ENCODE measurements at places on chromosomes 1 and 21.

- DNase-seq, result no peak
Measured at GRCh38 chr1:7644961-7645750, 125.9 kb upstream of the VAMP3 start.

- DNase-seq, result no peak
Measured at GRCh38 chr1:234108921-234109320, 204.4 kb downstream of the SLC35F3 start.

- DNase-seq, result no peak
Measured at GRCh38 chr1:6106321-6106731, 60.6 kb downstream of the KCNAB2 start.

DNA sequence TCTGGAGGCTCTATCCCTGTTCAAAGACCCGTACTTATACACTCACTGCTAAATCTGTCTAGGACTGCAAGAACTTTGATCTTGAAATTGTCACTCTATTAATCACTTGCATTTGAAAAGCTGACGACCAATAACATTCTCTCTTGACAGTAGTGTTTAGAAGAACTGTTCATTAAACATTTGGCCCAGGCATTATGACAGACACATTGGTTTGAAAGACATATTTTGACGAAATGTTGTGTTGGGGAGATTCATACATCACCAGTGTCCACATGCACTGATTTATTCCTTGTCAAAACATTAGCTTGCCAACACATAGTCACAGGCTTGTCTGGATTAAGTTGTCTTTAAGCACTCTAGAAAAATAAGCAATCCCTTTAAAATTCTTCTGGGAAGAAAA is 951.3 kb downstream of the ADGRL2 start:
- no peak for DNase-seq

DNA sequence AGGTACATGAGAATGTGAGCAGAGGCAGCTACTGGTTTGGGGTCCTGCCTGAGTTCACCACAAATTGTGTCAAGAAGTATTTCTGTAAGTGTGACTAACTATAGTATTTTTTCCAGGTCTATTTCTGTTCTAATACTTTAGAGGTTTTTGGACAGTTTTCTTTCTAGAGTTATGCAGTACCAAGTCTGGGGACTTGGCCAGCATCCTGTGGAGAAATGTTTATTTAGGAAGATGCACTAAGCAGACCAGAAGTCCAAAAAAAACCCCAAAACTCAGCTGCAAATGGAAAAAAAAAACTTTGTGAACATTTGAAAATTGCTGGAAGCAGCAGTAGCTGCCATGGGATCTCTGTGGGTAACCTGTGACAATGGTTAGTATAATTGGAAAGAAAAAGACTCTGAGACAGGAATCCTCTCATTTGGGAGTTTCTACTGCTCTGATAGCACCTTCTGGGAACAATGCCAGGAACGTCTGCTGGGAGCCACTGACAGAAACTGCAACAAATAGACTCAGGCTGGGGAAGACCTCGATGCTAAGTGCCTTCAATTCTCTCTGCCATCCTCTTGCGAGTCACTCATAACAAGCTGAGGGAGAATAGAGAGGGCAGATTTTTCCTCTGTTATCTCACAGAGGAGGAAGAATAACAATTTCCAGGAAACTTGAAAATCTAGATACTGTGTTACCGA is 37.6 kb downstream of the OR10R2 start:
- no peak for DNase-seq

DNA sequence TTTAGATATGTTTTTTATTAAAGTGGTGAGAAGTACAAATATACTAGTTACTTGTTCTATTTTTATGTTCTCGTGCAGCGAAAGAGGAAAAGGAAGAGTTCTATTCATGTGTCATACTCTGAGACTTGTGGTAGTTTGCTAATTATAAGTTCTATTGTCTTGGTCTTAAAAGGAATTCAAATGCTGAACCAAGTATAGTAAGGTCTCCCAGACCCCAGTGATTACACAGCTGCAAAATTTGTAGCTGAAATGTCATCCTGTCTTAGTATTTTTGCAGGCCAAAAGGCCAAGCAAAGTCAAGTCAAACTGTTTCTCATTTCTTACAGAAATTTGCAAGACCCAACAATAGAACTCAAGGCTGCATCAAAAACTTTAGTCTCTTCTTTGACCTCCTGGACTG is 268.7 kb downstream of the CHRM3 start:
- no peak for DNase-seq

DNA sequence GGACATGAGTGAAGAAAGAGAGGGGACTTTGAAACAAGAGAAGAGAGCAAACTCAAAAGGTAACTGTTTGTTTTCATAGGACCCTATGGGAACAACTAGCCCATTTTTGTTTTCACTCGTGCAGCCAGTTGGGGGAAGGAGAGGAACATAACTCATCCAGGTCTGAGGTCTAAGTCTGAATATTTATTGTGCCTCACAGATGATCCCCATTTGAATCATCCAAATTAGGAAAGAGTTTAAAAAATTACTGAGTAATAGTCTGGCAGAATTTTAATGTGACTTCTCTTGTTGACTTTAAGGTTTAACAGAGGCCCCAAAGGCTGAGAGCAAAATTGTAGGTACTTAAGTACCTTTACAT is 10.4 kb upstream of the TSPAN2 start:
- no peak for DNase-seq

GRCh38 chr1:41890825-41891198 is 27.9 kb downstream of the HIVEP3 start:
- no peak for DNase-seq

DNA sequence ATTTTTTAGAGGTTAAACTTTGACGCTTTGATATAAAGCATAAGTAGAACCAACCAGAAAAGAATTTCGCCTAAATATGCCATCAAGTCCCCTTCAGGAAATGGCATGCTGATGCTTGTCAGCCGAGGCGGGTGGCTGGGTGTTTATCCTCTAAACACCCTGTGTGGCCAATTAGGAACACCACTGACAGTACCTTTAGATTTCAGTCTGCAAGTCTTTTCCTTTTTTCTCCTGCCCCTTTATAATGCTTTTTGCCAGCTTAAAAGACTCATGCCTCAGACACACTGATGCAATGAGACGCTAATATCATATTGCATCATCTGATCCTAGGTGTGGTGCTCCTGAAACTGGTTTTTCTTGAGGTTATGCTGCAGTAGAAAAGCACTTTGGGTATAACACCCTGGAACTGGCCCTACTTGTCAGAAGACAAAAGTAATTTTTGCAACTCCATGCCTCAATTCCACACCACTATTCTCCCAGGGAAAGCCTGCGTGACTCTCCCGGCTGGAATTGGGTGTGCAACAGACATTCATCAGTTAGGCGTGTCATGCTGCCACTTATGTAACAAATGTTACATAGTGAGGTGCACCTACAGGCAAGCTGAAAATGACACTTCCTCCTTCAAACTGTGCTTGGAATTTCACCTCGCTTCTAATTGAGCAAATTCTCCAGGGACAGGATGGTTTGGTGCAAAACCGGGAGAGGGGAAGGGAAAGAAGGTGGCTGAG is 2.0 kb upstream of the RCC2 start:
- no peak for DNase-seq

DNA sequence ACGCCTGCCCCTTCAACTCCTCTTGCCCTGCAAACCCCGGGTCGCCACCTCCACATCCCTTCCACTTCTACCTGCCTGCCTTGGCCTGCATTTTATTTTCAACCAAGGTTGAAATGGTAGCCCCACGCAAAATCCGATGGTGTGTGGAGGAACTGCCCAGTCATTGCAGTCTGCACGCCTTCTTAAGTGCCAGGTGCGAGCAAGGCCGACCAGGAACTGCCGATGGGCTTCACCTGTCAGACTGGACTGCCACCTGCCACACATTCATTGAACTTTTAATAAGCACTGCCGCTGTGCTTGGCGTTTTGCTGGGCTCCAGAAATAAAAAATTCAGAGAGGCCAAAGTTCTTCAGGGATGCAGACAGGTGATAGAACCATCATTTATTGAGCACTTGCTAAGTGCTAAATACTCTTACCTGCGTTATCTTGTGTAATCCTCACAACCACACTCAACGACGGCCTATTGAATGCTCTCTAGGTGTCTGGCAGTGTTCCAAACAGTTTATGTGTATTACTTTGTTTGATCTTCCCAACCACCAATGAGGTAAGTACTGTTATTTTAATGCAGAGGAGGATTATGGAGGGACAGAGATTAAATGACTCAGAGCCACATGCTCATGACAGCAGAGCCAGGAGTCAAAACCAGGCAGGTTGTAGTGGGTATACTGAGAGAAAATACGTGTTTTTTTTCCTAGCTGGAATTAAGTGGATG is 36.2 kb downstream of the CACHD1 start:
- DNase-seq, result peak; percentile 32

DNA sequence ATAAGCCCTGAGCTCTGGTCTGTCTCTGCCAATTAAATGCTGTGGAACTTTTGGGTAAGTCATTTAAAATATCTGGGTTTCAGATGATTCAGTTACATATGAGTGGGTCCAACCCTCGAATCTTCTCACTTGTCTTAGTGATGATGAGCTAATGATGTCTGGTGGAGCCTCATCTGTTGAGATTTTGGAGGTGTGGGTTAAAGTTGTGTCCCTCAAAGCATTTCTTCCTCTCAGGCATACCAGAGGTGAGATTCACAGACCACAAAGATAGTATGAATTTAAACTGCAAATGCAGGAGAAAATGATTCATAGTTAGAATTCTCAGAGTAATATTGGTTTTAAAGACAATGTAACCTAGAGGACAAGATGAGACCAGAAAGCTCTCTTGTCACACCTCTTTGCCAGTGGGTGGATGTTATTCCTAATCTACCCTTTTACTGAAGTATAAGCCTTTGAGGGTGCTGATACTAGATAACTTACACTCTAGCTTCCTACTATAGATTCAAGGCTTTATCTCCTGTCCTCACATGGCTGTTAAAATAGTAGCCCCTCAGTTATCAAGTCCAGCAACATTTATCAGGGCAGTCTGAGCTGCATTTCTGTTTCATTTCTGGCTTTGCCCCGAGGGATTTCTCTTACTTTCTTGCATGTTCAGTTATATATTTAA is 90.7 kb downstream of the MT1HL1 start:
- DNase-seq, result no peak

DNA sequence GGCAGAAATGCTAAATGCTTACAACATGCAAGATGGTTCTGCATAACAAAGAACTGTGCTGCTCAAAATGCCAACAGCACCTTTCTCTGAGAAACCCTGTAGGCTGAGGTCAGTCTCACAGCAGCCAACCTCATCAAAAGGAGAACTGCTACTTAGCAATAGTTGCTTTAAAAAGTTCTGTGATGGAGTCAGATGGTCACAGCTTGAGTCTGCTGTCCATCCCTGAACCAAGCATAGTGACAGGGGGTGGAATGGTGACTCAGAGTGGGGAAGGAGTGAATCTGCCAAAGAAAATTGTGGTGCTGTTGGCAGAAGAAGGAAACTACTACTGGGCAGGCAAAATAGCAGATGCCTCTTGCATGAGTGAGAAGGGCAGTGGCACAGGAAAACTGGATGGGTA is 106.0 kb upstream of the FAM78B start:
- DNase-seq, result no peak

GRCh38 chr1:31373056-31373896 is at the start of gene FABP3:
FABP3 (minus strand) TSS chr1:31373076; CDS start chr1:31373014, 62 bp downstream.
- no peak for DNase-seq

DNA sequence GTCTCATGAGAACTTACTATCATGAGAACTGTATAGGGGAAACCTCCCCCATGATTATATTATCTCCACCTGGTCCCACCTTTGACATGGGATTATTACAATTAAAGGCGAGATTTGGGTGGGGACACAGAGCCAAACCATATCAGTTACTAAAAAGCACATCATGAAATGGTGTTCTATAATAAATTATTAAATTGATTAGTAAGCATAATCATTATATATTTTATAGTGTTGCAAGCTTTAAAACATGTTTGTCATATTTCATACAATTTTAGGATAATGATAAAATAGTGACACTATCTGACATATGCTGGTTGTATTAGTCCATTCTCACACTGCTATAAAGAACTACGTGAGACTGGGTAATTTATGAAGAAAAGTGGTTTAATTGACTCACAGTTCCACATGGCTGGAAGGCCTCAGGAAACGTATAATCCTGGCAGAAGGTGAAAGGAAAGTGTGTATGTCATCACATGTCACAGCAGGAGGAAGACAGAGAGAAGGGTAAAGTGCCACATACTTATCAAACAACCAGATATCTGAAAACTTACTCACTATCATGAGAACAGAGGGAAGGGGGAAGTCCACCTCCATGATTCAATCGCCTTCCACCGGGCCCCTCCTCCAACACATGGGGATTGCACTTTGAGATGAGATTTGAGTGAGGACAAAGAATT is 539.2 kb upstream of the OLFM3 start:
- no peak for DNase-seq

DNA sequence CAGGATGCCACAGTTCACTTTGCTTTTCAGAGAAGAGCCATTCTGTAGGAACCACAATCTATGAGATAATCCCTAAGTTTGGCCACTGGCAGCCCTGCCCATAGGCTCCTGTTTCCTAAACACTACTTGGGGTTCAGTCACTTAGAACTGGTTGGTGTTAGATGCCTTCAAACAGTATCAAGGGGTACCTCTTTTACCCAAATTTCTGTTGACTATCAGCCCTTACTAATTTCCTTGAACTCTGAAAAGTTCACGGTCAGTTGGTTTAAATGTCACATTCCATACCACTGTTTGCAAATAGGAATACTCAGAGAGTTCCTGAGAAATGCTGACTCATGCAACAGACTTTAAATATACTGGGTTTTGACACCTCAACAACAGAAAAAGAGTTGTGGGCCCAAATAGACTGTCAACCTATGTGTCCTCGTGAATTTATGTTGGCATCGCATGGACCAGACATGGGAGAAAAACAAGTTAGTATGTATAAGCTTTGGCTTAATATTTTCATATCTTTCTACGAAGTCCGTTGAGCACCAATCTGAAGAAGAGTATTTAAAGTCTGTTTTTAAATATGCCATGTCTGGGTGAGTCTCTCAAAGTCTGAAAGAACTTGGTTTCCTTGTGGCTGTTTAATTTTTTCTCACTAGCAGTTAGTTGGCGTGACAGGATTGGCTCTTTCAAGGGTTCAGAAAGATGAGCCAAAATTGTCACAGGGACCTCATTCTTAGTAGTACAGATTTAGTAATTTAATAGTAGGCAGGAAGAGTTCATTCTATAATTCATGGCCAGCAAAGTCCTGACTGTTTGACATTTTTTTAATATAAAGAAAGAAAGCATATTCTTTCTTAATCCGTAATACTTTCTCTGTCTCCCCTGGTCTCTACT is 56.5 kb upstream of the ZNF326 start:
- no peak for DNase-seq

GRCh38 chr1:184878002-184878401 is 96.3 kb downstream of the NIBAN1 start:
- DNase-seq, result no peak

Data from CD4-positive, alpha-beta T cell treated with Interleukin-17A for 1 hour (primary cell).